ENCODE measurements at places on chromosomes 2 and 18.

- no peak for DNase-seq
These were observed 28.6 kb downstream of the STK17B start for GRCh38 chr2:196142825-196143224.

DNA sequence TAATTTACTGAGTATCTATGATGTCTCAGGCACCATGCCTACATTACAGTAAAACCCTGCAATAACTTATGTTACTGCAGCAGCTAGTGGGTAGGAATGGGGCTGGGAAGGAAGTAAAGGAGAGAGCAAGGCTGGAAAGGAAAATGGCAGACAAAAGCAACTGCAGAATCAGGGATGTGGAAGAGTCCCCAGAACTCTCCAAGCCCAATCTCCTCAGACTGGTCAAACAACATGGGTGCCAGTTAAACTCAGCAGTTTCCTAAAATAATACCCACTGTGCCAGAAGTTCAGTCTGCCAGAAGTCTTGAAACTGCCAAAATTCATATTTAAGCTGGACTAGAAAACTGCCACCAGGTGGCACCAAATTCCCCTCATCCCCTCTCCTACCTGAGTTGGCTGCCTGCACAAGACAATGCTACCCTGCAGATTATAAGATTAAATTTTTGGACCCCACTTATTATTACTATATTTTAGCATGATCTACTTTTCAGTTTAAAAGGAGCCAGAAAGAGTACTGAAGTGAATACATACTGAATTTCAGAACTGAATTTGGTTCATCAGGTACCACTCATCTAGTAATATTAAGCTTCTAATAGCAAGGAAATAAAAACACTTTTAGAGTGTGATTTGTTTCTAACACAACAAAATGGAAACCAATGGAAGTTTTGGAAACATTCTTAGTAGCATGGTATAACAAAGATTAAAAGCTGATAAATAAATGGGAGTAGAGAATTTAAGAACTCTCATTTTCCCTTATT lies 86.8 kb upstream of the DNER start:
- DNase-seq: peak; percentile 45

- peak; percentile 77 for DNase-seq
These were observed 68.0 kb downstream of the KLHL29 start for GRCh38 chr2:23452853-23453420.

DNA sequence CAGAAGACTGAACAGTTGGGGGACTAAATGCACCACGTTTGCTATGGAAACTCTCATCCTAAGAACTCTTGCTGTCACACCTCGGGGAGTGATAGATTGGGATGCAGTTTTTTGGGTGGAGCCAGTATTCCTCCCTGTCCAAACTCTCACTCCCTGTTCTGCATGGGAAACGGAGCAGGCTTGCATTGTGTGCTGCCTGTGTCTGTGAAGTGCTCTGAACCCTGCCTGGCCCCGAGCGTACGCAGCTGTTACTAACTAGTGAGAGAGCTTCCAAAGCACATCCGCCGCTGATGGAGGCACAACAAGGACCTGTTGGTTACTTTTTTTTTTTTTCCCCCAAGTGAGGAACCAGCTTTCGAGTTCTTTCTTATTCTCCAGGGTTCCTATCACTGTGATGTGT lies 195.5 kb downstream of the ANAPC1 start:
- no peak for DNase-seq

GRCh38 chr2:217761645-217762277 lies 241.0 kb downstream of the TNS1 start:
- no peak for DNase-seq

DNA sequence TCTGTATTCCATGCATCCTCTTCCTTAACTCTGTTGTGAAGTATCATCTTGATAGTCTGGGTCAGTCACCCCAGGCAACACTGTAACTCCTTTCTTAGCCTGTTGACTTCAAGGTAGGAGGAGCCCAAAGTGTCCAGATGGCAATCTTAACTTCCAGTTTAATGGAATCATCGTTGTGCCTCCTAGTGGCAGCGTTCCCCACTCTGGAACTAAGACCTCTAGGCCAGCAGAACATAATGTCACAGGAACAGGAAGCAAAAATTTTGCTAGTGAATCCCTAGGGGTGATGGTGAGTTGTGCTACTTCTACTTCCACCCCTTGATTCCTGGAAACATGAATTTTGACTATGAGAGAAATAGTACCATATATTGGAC lies 11.7 kb downstream of the SGPP2 start:
- no peak for DNase-seq

DNA sequence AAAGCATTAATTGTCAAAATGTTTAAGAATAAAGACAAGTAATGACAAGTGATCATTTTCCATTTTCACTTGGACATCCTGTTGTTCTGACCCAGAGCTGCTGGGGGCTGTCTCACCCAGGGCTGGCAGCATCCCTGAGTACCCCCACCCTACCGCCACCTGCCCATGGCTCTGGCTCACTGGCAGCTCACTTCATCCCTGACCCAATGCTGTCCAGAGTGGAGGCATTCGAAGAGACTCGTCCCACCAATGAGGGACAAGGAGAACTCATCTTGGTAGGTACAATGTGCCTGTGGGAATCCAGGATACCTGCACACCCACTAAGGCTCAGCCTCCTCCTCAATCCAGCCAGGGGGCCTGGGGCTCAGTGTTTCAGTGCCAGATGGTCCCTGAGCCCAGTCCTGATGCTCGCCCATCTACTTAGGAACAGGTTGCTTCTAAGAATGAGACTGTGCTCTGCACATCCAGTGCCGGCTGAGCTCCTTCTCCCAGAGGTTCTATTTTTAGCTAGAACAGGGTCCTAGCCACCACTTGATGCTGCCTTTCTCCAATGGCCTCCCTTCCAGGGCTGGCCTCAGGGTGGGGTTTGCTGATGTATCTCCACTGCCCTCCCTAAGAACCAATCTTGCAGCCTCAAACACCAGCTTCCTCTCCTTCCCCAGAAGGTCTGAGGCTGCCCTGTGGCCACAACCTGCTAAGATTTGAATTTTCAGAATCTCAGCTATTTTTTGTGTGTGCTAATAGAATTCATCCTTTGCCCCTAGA lies 53.7 kb downstream of the ADD2 start:
- DNase-seq: no peak

GRCh38 chr18:34837769-34838272 lies 127.7 kb downstream of the DTNA start:
- DNase-seq: no peak

- peak; percentile 90 for DNase-seq
These were observed 979.4 kb downstream of the TSN start for GRCh38 chr2:122734766-122735424.
